ENCODE measurements at places on chromosomes 5 and 9.

- peak; percentile 22 for DNase-seq
Measured at GRCh38 chr9:13268469-13268868, 11.0 kb downstream of the MPDZ start.

DNA sequence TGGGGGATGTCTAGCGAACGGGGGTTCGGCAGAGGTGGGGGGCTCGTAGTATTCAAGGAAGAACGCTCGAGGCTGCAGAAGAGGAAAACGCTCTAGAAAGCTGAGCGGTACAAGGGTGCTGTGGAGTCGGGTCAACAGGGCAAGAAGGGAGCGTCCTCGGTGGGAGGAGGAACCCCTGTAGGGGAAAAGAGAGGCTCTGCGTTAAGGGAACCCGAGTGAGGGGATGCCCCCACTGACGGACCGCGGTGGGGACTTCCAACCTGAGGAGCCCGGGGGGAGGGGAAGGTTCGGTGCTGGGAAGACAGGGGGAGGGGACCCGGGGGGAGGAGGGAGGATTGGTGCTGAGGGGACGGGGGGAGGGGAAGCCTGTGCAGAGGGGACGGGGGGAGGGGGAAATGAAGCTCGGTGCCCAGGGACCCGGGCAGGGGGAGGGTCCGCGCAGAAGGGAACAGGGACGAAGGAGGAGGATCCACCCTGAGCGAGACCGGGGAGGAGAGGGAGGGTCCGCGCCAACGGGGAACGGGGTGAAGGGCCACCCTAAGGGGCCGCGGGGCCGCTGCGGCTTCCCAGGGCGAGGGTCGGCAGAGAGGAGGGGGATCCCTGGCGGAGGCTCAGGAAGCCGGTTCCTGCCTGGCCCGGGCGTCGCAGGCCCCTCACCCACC is 621 bp downstream of the NR6A1 start:
- no peak for DNase-seq

DNA sequence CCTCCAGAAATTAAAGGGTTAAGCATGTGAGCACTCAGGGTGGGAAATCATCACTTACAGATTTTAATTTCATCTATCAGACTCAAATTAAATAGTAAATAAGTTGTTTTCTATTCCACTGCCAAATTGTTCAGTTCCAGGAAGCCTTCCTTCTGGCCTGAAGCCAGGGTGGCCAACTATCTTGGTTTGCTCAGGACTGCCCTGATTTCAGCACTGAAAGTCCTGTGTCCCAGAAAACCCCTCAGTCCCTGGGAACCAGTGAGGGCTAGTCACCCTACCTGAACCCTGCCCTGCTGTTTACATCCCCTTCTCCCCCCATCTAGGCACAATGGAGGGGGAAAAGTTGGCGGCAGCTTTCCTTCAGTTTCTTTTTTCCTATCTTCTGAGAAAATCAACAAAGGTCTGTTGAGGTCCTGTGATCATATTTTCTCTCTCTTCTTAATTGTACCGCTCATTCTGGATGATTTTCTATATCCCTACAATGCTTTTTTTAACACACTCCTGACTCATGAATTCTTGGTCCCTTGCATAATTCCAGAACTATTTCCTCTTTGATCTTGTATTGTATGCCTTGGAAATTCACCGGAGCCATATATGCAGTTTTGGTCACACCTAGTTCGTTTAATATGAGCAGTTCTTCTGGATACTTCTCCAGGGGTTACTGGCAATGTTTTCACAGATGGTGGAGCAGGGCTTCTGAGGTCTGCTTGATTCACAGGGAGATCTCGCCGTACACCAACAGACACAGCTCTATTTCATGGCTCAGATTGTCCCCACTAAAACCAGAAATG is 103.8 kb downstream of the MAP1B start:
- peak; percentile 95 for DNase-seq

DNA sequence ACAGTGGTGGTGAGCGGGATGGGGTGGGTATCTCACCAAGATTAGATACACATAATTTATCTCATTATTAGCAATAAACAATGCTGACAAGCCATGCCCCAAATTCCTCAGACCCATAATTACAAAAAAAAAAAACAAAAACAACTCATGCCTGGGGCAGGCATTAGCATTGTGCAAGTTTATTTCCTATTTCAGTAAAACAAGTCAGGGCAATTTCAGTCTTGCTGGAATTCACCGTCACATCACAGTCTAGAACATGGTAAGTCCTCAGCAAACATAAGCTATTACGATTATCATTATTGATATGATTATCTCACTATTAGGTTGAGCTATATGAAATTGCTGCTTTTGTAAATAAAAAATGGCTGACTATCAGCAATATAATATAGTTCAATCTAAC is 57.5 kb upstream of the GNAQ start:
- DNase-seq: no peak

GRCh38 chr5:116084287-116084691 is 536 bp upstream of the COMMD10 start:
- DNase-seq: peak; percentile 27

- DNase-seq: peak; percentile 0
Measured at GRCh38 chr9:90219548-90220118, 423.0 kb downstream of the DIRAS2 start.

GRCh38 chr9:120997502-120997901 is 52.6 kb downstream of the C5 start:
- no peak for DNase-seq

DNA sequence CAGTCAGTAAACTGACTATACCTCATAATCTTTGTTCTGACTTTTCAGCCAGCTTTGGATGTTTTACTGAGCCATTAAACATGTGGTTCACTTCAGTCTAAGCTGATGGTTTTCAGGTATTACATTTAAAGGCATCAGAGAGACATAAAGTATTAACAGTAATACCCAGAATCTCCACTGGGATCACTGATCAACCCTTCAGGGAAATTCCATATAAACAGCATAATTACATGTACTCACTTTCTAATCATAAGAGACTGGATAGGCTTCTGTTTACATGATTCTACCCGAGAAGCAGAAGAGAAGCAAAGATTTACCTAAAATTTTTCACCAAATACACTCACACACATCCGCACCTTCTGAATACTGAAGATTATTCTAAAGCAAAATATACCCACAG is 186.7 kb upstream of the FREM1 start:
- no peak for DNase-seq

GRCh38 chr5:32514806-32515205 is 70.3 kb upstream of the ZFR start:
- no peak for DNase-seq

DNA sequence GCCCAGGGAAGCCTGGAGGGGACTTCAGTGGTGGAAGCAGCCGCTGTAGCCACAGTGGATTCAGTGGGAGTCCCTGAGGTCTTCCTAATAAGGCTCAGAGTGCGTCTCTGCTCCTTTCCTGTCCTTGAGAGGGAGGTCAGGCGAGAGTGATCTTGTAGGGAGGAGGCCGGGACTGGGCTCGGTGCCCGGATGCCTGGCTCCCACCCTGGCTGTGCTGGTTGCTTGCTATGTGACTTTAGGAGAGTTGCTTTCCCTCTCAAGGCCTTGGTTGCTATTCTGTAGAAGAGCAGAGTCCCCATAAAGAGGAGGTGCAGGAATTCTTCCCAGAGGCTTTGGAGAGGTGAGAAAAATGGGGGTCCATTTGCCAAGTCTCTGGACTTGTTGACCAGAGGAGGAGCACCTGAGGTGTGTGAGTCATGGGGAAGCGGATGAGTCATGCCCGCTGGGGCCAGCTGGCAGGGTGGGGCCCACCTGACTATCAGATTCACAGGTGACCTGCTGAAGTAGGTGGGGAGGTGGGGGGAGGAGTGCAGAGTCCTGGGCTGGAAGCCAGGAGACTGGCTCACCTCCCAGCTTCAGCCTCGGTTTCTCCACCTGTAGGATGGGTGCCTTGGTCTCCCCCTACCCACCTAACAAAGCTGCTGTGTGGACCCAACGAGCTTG is 13.8 kb downstream of the GSN start:
- no peak for DNase-seq

GRCh38 chr5:160511280-160511929 is 89.8 kb downstream of the PTTG1 start:
- DNase-seq: no peak

DNA sequence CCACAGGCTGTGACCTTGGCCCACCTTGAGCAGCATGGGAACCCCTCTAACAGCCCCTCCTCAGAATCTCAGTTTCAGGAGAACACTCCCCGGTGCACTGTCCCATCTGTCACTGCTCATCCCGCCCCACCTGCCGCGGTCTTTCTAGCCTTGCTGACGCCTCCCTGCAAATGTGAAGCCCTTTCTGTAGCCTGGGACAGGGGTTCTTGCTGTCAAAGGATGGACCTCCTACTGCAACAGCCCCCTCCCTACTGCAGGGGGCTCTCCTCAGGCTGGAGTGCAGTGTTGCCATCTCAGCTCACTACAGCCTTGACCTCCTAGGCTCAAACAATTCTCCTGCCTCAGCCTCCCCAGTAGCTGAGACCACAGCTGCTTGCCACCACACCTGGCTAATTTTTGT is 20.0 kb downstream of the OR2V1 start:
- no peak for DNase-seq

All from fibroblast of upper back skin (primary cell).